SK-MEL-5 (cell line): ENCODE measurements at places on chromosomes 3 and 15. TPM values are rescaled to one million over a fixed set of nuclear protein-coding genes. Genes with fewer than 3 reads are reported as not detected.

IL17RE gene
- 0.05 and 0.29 TPM in 2 replicates for total RNA-seq

MCF2L2 gene
- 0.79 and 1.0 TPM in 2 replicates for total RNA-seq

SPTSSB gene
- total RNA-seq: not detected in 2 replicates

BDH1 gene
- 5.0 and 8.1 TPM in 2 replicates for total RNA-seq

C2CD4A gene
- not detected in 2 replicates for total RNA-seq

STRA6 gene
- total RNA-seq: not detected in 2 replicates

ADPRH gene
- 1.5 and 1.6 TPM in 2 replicates for total RNA-seq

CTXN2 gene
- total RNA-seq: not detected in 2 replicates

KIF15 gene
- 10.0 and 12.8 TPM in 2 replicates for total RNA-seq

FSTL1 gene
- 61.1 and 69.2 TPM in 2 replicates for total RNA-seq

SUCLG2 gene
- 36.6 and 39.3 TPM in 2 replicates for total RNA-seq

PPP1R14D gene
- not detected in 2 replicates for total RNA-seq

SAMD7 gene
- total RNA-seq: not detected in 2 replicates

RBSN gene
- 21.2 and 22.1 TPM in 2 replicates for total RNA-seq

LRRC49 gene
- total RNA-seq: 1.1 and 1.6 TPM in 2 replicates

FBN1 gene
- total RNA-seq: 0.82 and 3.2 TPM in 2 replicates
